Breast epithelium (tissue), 4 donors: ENCODE measurements at places on chromosomes 3 and 15.

DNA sequence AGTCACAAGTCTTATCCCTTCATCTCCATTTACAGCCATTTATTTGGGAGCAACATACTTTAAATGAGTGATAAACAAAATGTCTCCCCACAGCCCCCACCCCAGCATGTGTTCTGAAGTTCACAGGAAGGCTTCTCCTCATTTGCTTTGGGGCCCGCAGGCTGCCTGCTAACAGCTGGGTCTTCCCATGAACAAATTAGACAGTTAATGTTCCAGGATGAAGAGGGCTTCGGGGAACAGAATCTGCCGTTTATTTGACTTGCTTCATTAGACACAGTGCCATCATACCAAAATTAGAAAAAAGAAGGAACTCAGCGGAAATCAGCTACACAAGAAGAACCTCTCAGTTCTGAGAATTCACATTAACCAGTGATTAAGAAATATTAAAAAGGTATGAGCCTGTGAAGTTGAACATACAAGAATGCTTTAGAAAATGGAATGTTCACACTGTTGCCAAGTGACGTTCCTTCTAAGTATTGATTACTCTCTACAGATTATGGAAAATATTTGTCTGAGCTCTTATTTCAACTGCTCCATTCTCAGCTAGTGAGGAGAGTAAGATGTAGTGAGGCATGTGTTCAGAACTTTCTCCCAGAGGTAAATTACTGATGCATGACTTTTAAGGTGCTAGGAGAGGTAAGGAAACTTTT, 107.5 kb upstream of the THBS1 start:
- peak overlapping the region; percentile 77 for H3K27ac ChIP-seq
- no peak overlapping the region for H3K4me3 ChIP-seq
- no peaks in the 10 kb centered on the region for H3K27me3 ChIP-seq

DNA sequence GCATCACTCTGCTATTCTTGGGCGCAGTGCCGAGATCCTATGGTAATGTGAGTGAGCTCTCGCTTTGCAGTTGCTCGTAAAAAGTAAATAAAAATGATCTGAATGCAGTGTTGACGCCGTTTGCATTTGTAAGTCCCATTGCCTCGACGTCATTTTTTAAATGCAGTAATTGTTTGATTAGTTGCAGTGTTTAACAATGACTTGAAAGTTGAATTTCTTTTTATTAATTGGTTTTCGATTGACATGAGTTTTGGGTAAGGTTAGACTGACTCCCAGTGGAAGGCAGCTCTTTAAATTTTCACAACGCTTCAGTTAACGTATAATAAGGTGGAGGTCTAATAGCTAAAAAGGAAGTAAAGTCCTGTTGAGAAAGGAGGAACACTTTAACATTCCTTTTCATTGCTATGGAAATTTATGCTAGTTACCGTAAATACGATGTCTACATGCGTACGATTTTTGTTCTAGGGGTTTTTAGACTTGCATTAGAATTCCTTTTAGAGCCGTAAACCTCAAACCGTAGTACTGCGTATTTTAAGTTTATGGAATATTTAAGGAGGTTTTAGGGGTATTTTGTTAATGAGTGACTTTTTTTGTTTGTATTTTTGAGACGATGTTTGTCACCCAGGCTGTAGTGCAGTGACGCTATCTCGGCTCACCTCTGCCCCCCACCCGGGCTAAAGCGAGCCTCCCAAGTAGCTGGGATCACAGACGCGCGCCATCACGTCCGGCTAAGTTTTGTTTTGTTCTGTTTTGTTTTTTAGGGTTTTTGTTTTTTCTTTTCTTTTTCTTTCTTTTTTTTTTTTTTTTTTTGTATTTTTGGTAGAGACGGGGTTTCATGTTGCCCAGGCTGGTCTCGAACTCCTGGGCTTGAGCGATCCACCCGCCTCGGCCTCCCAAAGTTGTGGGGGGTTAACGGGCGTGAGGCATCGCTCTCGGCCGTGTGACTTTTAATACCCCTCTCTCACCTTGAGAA, 1.4 kb downstream of the MORF4L1 start:
- no peak for DNase-seq
- H3K27ac ChIP-seq, result peak overlapping the region; percentile 100
- no peaks in the 10 kb centered on the region for H3K36me3 ChIP-seq
- peaks cover under 1% of the 10 kb centered on the region for H3K4me1 ChIP-seq

GRCh38 chr3:28124882-28125281, 116.5 kb upstream of the CMC1 start:
- no peaks in the 10 kb centered on the region for H3K4me1 ChIP-seq
- no peak overlapping the region for H3K27ac ChIP-seq
- H3K4me3 ChIP-seq, result no peak overlapping the region
- no peaks in the 10 kb centered on the region for H3K27me3 ChIP-seq
- no peak for DNase-seq
- H3K36me3 ChIP-seq, result no peaks in the 10 kb centered on the region

GRCh38 chr3:2684046-2684445, 426.1 kb downstream of the IL5RA start:
- no peak overlapping the region for H3K27ac ChIP-seq
- no peaks in the 10 kb centered on the region for H3K36me3 ChIP-seq
- no peak overlapping the region for H3K4me3 ChIP-seq
- no peak for DNase-seq
- no peaks in the 10 kb centered on the region for H3K4me1 ChIP-seq

DNA sequence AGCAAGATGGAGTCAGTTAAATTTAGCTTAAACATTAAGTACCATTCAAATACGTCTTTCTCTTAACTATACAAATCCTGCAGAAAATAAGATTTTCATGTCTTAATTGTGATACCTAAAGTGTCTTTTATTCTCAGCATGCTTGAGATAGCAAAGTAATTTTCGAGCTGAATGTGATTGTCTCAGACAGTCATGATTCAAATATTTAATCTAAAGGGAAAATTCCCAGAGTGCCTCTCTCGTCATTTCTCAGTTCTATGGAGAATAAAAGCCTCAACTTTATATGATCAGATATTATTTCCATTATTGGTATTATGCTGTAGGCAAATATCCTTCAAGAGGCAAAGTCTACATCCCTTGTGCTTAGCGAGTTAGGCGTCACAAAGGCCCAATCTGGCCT, 589.9 kb downstream of the TAFA4 start:
- no peaks in the 10 kb centered on the region for H3K4me1 ChIP-seq
- H3K4me3 ChIP-seq, result no peak overlapping the region
- no peaks in the 10 kb centered on the region for H3K36me3 ChIP-seq
- no peaks in the 10 kb centered on the region for H3K27me3 ChIP-seq
